GM12865 (cell line): ENCODE measurements at places on chromosomes 11 and 22.

- DNase-seq: no peak
These were observed 144.9 kb downstream of the PGR start for GRCh38 chr11:100984668-100985067.

- DNase-seq: no peak
These were observed 10.2 kb downstream of the YPEL4 start for GRCh38 chr11:57639321-57640067.

DNA sequence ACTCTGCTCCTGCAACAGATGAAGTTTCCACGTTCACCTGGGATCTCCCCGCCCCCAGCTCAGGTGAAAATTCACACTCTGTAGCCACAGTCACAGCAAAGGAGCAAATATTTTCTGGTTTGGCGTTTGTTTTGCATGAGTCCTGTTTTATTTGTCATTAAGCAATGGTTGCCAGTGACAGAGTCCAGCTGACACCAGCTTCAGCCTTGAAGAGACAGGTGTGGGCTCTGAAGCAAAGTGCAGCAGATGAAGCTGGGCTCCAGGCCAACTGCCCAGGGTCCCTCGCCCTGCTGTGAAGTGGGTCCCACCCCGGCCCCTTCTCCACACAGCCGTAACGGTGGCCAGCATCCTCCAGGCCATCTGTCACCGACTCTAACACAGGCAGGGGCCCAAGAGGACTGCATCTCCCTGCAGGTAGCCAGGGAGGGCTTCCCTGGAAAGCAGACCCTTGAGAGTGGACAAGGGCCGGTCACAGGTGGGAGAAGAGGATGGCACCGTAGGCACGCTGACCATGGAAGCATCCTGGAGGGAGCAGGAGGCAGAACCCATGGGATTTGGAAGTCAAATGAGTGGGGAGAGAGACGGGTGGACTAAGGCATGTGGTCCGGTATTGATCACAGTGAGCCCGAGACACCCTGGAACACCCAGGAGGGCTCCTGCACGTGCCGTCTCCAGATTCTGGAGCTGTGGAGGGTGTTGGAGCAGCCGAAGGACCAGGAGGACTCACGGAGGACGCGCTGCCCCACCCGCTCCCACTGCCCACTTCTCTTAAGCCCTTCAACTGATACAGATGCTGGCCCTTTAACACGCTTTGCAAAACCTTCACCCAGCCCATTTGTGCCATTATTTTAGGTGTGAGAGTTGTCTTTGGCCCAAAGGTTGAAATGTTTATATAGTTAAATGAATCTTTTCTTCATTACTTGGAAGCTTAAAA lies 294.5 kb downstream of the BRD1 start:
- DNase-seq: no peak

- no peak for DNase-seq
These were observed 761 bp upstream of the TMEM25 start for GRCh38 chr11:118530180-118530682.

GRCh38 chr11:62902932-62903331 lies 18.2 kb downstream of the CHRM1 start:
- DNase-seq: no peak

DNA sequence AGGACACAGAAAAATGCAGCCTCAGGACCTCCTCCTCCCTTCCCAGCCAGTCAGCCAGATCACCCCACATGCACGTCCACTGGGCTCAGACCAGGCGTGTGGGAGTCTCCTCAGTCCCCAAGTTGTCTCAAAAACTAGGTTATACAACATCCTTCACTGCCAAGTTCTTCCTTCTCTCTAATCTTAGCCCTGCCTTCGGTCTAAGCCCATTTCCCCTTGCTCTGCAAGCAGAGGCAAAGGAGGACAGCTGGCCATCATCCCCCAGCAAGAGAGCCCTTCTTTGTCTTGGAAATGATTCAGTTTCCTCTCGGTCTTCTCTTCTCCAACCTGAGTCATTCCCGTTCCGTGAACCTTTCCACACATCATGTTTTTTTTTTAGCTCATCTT lies 14.0 kb upstream of the NRGN start:
- no peak for DNase-seq

DNA sequence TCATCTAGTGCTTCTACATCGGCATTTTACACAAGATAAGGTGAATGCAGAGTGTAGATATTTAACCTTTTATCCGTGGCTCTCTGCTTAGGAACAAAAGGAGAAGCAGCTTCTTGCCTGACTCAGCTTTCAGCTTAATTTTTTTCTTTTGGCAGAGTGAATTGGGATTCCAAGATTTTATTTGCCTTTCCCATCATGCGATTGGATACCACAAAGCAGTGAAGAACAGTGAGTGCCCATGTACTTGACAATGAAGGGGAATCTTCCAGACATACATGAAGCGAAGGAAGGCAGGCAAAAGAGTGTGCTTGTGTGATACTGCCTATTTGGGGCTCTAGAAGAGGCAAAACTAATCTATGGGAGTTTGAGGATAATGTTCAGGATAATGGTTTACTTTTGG lies 17.0 kb upstream of the CHKA start:
- no peak for DNase-seq

GRCh38 chr11:110988671-110989070 lies 256.9 kb upstream of the POU2AF2 start:
- no peak for DNase-seq
